ENCODE measurements at places on chromosomes 16 and 17.

DNA sequence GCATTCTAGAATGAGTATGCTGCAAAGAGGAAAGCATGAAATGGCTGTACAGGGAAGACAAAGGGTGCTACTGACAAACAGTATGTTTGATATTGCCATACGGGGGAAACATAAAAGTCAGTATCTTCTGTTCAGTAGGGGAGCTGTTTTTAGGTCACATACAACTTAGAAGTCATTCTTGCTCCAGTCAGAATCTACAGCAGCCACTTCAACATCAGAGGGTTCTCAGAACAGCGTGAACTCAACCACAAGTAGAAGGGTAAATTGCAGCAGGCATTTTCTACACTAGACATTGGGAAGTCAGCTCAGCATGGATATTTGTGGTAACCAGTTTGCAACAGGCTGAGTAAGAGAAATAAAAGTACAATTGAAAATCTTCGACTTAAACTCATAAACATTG, 1241.8 kb upstream of the GOT2 start:
- no peaks in the 10 kb centered on the region for H3K27me3 ChIP-seq
- no peak for DNase-seq
- H3K4me1 ChIP-seq, result no peaks in the 10 kb centered on the region
- no peak overlapping the region for H3K4me3 ChIP-seq
- H3K36me3 ChIP-seq, result no peaks in the 10 kb centered on the region

DNA sequence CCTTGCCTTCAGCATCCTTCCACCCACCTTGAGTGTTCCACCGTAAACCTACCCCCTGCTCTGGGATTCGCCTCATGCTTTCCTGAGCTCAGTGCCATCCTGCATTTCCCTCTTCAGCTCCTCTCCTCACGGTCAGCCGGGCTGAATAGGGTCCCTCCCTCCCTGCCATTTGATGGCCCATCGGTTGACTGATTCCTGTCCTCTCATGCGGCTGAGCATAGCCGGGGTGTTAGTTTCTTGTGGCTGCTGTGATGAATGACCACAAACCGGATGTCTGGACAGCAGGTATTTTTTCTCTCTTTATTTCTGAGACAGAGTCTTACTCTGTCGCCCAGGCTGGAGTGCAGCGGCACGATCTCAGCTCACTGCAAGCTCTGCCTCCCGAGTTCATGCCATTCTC, 44.1 kb upstream of the MGAT5B start:
- no peak for DNase-seq
- no peaks in the 10 kb centered on the region for H3K27me3 ChIP-seq
- no peak overlapping the region for H3K27ac ChIP-seq
- H3K4me3 ChIP-seq, result no peak overlapping the region

GRCh38 chr17:77027271-77027889, 113.4 kb upstream of the SEC14L1 start:
- no peak for DNase-seq
- H3K27me3 ChIP-seq, result no peaks in the 10 kb centered on the region
- no peak overlapping the region for H3K27ac ChIP-seq
- no peaks in the 10 kb centered on the region for H3K36me3 ChIP-seq

DNA sequence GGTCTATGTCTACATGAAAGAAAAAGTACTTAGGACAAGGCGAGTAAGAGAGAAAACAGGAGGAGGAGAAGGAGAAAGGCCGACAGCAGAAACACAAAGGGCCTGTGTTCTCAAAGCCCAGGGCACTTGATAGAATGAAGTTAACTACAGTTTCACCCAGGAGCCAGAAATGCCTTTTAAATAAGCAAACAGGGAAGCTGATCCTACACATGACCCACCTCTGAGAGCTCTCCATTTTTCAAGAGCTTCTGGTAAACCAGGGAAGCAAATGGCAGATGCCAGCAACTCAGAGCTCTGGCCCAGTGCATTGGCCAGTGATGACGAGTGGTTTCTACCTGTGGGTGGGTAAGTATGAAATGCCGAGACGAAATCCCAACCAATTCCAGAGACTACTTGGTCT, 163.4 kb downstream of the ZFHX3 start:
- DNase-seq, result no peak
- H3K27ac ChIP-seq, result no peak overlapping the region
- H3K4me3 ChIP-seq, result no peak overlapping the region

DNA sequence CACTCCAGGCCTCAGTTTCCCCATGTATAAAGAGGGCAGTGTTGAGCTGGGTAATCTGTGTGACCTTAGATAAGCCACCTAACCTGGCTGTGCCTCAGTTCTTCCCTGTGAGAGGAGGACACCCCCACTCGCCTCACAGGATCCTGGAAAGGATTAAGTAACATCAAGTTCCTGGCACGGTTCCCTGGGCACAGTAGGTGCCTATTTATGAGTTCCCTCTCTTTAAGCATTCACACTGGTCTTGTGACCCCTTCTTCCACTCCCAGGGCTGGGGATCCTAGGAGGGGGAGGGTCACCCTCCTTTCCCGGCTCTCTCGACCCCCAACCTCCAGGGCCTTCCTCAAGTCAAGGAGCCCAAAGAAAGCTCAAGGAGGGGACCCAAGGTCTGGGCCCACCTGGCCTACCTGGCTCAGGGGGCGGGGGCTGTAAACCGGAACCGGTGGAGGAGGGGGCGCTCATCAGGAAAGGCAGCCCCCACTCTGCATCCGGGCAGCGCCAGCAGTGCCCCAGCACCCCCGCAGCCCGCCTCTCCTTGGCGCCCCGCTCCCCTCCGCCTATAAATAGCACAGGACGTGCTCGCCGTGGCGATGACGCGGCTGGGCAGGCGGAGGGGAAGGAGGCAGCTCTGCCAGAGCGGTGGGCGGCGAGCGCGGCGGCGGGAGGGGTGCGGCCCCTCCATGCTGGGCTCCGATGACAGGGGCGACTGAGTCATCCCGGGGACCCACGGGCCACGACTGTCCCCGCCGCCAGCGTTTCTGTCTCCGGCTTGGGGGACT, 9.4 kb downstream of the RPL19 start:
- DNase-seq, result no peak
- H3K27ac ChIP-seq, result no peak overlapping the region
- peaks cover 14% of the 10 kb centered on the region for H3K4me1 ChIP-seq
- peaks cover 8% of the 10 kb centered on the region for H3K36me3 ChIP-seq
- H3K27me3 ChIP-seq, result no peaks in the 10 kb centered on the region

DNA sequence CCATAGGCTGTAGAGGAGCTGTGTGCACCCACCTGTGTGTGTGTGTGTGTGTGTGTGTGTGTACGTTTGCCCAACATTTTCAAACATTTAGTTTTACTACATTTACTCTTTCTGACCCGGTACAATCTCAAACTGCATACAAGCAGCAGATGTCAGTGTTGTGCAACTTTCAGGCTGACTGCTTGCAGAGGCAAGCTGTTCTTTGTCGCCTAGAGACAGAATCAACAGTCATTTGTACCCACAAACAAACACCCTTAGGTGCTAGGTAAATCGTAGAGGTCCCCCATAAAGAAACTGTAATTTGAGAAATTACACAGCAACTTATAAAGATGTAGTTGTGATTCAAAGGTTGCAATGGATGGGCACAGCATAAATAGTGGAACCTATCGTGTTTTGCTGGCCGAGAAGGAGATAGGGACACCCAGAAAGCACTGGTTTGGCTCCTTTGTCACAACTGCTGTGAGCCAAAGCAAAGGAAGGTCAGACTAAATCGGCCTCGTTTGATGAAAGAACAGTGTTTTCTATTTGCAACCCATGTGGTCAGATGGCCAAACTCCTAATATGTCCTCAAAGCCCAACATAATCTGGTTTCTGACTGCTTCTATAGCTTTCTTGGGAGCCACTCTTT, 478.4 kb downstream of the TOX3 start:
- no peak overlapping the region for H3K27ac ChIP-seq
- H3K36me3 ChIP-seq, result no peaks in the 10 kb centered on the region
- no peaks in the 10 kb centered on the region for H3K4me1 ChIP-seq
- no peaks in the 10 kb centered on the region for H3K27me3 ChIP-seq

- peak overlapping the region; percentile 60 for H3K4me3 ChIP-seq
- DNase-seq, result no peak
- no peak overlapping the region for H3K27ac ChIP-seq
- no peaks in the 10 kb centered on the region for H3K27me3 ChIP-seq
Measured at GRCh38 chr17:47942096-47942510, 732 bp downstream of the PNPO start.

DNA sequence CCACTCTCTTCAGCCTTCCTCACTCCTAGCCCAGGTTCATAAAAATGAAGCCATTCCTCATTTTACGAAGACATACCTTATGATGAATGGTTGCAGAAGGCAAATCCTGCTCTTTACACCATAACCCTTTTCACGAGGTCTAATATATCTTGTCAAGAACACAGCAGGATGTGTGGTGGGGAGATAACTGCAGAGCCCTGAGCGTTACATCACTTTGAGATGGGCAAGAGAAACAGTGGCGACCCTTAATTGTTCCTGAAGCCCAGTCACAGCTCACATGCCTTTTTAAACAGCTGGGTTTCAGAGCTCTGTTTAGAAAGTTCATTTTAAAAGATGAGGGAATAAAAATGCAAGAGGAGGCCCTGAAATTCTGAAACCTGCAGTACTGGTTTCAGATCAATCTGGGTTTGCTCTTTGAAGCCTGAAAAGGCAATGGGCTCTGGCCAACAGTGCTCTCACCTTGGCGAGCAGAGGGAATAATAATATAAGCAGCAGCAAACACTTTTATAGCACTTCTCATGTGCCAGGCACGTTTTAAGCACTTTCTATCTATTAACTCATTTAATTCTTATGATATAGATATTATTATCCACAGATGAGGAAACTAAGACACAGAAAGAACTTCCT, 2.9 kb downstream of the FAM117A start:
- no peaks in the 10 kb centered on the region for H3K36me3 ChIP-seq
- peaks cover 5% of the 10 kb centered on the region for H3K4me1 ChIP-seq
- peaks cover 4% of the 10 kb centered on the region for H3K27me3 ChIP-seq
- no peak overlapping the region for H3K4me3 ChIP-seq
- DNase-seq, result no peak

- no peaks in the 10 kb centered on the region for H3K4me1 ChIP-seq
- peaks cover 21% of the 10 kb centered on the region for H3K27me3 ChIP-seq
- no peak overlapping the region for H3K4me3 ChIP-seq
- no peak overlapping the region for H3K27ac ChIP-seq
- H3K36me3 ChIP-seq, result no peaks in the 10 kb centered on the region
- no peak for DNase-seq
Measured at GRCh38 chr17:52156576-52157570, 1.6 kb downstream of the CA10 start.

DNA sequence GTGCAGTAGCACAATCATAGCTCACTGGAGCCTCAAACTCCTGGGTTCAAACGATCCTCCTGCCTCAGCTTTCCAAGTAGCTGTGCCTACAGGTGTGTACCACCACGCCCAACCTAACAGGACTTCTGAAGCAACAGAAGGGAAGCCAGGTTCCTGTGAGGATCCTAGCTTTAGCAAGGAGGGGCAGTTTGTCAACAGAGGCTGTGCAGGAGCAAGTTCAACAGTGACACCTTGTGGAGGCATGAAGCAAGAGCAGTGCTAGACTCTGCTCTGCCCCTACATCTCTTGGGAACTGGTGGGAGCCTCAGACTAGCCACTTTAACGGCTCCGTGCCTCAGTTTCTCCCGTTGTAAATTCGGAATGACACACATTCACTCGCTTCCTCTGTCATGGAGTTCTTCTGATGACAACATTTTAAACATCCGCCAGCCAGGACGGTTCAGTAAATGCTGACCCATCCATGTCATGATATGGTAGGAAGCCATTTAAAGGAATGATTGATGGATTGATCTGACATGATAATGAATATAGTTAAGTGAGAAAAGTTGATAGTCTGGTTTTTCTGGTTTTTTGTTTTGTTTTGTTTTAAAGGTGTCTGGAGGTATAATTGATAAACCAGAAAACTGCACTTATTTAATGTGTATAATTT, 218.7 kb downstream of the MRTFB start:
- no peaks in the 10 kb centered on the region for H3K4me1 ChIP-seq
- H3K36me3 ChIP-seq, result no peaks in the 10 kb centered on the region
- H3K27ac ChIP-seq, result no peak overlapping the region
- H3K27me3 ChIP-seq, result no peaks in the 10 kb centered on the region
- no peak for DNase-seq

DNA sequence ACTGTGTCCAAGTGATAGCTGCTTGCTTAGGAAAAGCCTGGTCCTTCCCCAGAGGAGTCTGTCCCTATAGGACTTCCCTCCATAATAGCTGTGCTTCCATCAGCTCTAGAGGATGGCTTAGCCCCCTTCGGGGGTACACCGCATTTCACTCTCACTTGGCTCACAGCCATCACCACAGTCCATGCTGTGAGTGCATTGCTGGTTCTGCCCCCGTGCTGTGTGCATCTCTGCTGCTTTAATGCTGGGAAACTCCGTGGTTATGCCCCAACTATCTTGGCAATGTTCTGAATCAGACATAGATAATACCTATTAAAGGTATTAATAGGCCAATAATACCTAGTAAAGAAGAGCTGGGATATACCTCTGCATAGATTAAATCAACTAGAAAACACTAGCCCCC, 58.3 kb downstream of the SIAH1 start:
- no peak for DNase-seq
- no peaks in the 10 kb centered on the region for H3K4me1 ChIP-seq
- H3K27ac ChIP-seq, result no peak overlapping the region
- no peak overlapping the region for H3K4me3 ChIP-seq
- no peaks in the 10 kb centered on the region for H3K27me3 ChIP-seq

DNA sequence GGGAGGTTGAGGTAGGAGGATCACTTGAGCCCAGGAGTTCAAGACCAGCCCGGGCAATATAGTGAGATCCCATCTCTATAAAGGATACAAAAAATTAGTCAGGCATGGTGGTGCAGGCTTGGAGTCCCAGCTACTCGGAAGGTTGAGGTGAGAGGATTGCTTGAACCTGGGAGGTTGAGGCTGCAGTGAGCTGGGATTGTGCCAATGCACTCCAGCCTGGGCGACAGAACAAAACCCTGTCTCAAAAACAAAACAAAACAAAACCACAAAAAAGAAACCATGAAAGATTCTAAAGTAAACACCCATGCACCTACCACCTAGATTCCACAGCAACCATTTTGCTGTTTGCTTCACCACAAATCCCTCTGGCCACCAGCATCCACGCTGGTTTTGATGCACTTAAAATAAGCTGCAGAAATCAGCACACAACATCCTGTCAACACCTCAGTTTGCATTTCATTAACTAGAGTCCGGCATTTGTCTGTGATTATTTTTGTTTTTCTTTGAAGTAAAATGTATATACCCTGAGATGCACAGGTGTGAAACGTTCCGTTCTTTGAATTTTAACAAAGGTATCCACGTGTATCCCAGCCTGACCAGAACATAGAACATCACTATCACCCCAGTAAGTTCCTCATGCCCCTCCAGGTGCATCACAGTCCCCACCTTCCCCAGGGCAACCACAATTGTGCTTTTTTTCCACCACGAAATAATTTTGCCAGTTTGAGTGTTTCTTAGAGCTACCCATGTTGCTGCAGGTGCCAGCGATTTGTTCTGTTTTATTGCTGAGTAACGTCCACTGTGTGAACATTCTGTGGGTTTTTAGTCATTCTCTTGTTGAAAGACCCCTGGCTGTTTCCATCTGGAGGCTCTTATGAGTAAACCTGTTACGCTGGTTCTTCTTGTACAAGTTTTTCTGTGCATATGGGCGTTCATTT, 191.5 kb downstream of the SEC14L1 start:
- H3K4me3 ChIP-seq, result no peak overlapping the region
- peaks cover 3% of the 10 kb centered on the region for H3K4me1 ChIP-seq
- H3K36me3 ChIP-seq, result no peaks in the 10 kb centered on the region
- no peak overlapping the region for H3K27ac ChIP-seq
- DNase-seq, result no peak
